Hematopoietic multipotent progenitor cell treated with erythropoietin and hydrocortisone succinate and interleukin-3 and kit ligand, for 4 days (in vitro differentiated cells): ENCODE measurements at places on chromosomes 5 and 9.
A peak's percentile ranks its signal among the peaks of the same experiment; 100 is the strongest.

DNA sequence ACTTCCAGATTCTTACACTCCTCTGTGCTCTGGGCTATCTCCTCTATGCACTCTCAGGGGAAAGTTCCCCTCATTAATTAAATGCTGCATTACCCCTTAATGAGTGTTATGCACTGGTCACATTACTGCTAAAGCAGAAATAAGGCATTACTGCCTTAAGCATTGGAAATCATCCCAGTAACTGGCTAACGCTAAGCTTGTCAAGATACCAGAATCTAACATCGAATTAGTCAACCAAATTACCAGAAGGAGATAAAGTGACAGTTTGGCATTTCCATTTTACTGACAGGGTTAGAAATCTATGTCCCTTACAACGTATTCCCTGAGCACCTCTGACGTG lies 69.5 kb upstream of the FAM169A start:
- no peak for DNase-seq

GRCh38 chr5:80479713-80480112 lies 8.2 kb upstream of the FAM151B start:
- no peak for DNase-seq

- DNase-seq: no peak
Measured at GRCh38 chr9:133971121-133971951, 20.8 kb downstream of the VAV2 start.

GRCh38 chr9:135514342-135515082 lies 6.7 kb upstream of the LCN1 start:
- no peak for DNase-seq

DNA sequence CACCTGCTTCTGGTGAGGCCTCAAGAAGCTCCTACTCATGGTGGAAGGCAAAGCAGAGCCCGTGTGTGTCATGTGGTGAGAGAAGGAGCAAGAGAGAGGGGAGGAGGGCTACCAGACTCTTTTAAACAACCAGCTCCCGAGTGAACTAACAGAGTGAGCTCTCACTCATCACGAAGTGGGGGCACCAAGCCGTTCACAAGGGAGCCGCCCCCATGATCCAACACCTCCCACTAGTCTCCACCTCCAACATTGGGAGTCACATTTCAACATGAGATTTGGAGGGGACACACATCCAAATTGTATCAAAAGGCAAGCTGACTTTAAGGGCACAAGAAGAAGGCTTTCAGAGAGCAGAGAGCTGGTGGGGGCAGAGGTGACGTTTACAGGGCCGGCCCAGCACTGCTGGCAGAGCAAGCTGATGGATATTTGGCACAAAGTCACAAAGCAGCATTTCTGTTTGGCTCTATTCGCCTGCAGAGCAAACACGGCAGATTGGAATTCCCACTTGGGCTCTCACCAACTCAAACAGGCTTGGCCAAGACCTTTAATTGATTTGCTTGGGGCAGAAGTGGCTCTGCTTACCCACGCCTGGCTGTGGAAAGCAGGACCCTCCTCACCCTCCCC lies 20.0 kb downstream of the PITX1 start:
- DNase-seq: no peak

DNA sequence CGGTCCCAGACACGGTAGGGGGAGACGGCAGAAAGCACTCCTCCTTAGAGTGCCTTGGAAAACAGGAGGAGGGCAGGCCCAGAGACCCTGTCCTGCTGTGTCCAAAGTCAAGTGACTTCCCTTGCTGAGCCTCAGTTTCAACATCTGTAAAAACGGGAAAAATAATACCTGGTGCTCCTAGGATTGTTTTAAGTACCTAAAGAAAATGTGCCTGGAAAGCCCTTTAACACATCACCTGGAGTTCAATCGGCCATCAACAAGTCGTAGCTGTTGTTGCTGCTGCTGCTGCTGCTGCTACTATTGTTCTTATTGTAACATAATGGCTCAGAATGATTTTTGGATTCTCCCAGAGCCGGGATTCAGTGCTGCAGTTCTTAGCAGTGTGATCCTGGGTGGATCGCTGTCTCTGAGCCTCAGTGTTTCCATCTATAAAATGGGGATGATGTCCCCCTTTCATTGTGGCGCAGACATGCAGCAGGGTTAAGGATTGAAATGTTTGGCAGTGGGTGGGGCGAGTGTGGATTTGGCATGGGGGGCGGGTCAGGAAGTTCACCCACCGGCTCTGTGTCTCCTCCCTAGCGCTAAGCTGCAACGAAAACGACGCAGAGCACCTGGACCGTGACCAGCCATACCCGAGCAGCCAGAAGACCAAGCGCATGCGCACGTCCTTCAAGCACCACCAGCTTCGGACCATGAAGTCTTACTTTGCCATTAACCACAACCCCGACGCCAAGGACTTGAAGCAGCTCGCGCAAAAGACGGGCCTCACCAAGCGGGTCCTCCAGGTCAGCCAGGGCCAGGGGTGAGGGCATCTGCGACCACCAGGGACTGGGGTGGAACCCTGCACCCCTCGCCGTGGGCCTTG lies 9.2 kb downstream of the LHX2 start:
- no peak for DNase-seq

GRCh38 chr5:367358-368130 lies 46.0 kb downstream of the AHRR start:
- DNase-seq: no peak

GRCh38 chr9:14170392-14170931 lies 143.5 kb downstream of the NFIB start:
- DNase-seq: no peak

DNA sequence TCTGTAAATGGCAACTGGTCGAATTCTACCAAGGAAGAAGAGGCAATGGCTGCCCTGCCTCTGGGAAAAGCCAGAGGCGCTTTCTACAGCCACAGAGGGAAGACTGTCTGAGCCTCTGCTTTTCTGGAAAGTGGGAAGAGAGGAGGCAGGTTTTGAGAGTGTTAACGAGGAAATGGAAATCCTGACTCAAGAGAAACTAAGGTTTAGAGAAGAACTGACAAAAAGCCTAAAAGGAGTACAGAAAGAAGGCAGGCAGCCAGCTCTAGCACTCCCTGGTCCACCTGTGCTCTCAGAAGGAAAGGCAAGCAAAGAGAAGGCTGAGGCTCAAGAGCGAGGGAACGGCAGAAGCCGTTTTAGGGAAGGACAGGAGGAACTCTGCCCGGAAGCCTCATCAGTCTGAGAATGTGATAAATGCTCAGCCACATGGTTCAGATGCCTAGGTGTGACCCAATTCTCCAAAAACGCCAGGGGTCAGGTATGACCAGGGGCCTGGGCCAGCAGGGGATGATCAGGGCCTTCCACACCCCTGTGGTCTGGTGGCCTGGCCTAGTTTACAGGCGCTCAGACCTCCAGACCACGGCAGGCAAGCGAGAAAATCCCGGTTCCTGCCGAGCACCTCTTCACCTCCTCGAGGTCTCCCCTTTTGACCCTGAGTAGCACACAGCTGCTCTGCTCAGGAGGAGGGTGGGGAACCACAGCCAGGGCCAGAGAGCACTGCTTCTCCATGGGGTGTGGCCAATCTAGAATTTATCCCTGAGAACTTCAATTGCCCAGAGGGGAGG lies 79.9 kb upstream of the FBXW11 start:
- no peak for DNase-seq

- no peak for DNase-seq
Measured at GRCh38 chr5:17697671-17698070, 63.4 kb downstream of the TAF11L14 start.

DNA sequence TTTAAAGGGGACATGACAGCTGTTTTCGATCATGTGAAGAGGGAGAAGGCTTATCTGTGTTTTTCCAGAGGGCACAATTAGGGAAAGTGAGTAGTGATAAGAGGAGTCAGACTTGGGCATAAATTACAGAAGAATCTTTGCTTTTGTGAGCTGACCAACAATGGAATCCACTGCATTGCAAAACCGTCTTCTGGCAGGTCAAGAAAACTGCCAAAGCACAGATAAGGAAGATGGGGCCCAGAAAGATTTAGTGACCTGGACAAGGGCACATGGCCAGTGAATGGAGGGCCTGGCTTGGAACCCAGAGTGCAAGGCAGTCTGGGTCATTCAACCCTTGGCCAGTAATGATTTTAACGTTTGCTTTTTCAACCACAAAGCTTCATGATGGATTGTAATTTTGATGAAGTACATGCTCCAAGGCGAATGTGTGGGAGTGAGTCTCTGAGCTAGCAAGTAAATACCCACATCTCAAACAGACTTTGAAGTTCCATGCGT lies 153.2 kb upstream of the MAST4 start:
- DNase-seq: no peak

DNA sequence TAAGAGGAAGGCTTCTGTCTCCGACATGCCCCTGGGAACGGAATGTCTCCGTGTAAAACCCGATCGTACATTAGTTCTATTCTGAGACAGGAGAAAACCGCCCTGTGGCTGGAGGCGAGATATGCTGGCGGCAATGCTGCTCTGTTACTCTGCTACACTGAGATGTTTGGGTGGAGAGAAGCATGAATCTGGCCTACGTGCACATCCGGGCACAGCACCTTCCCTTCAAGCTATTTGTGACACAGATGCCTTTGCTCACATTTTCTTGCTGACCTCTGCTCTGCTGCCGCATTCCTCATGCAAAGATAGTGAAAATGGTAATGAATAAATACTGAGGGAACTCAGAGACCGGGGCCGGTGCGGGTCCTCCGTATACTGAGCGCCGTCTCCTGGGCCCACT lies 2.2 kb upstream of the DPP7 start:
- DNase-seq: no peak

GRCh38 chr5:8848997-8849594 lies 696.8 kb downstream of the SEMA5A start:
- DNase-seq: no peak

GRCh38 chr5:58773744-58774441 lies 191.0 kb downstream of the RAB3C start:
- no peak for DNase-seq

- DNase-seq: no peak
Measured at GRCh38 chr9:107228496-107229039, 54.5 kb upstream of the RAD23B start.

DNA sequence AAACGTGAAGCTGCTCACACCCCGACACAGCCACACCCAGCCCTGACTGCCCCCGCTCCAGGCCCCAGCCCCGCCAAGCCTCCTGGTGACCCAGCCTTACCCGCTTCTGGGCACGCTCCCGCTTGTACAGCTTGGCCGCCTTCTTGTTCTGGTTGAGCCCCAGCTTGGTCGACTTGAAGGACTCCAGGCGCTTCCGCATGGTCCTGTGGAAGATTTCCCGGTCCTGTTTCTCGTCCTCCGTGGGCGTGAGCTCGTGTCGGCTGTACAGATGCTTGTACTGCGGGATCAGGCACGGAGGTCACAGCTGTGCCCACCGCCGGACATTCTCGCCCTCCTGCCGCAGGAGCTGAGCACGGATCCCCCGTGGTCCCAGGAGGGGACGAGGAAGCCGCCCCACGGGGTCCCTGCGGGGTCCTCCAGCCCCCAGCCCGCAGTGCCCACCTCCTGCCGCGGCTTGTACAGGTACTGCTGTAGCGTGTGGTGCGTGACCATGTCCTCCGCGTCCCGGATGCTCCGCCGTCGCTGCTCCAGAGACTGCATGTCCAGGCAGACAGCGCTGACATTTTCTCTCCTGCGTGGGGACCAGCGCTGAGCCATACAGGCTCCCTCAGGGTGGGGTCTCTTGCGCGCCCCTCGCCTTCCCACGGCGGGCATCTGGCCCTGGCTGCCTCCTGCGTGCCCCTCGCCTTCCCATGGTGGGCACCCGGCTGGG lies 33.3 kb downstream of the EXOC3 start:
- no peak for DNase-seq

DNA sequence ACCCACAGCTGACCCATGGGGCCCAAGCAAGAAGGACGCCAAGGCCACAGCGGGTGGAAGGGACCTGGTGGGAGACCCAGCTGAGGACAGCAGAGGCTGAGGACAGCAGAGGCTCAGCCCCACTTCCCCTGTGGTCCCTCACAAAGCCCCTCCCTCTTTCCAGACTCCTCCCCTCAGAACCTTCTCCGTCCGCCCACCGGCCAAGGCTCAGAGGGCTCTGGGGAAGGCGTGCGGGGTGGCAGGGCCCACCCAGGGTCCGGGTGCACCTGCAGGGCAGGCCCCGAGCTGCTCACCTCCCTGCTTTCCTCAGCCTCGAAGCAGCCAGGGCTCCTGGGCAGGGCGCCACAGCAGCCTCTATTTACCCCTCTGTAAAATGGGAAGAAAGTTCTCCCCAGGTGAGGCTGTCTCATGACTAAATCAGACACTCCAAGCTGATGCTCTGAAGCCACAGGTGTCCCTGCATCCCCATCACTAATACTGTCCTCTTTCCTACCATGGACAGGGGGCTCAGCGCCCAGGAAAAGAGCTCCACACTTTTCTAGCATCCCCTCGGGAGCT lies 137.9 kb upstream of the PPP1R26 start:
- DNase-seq: no peak

DNA sequence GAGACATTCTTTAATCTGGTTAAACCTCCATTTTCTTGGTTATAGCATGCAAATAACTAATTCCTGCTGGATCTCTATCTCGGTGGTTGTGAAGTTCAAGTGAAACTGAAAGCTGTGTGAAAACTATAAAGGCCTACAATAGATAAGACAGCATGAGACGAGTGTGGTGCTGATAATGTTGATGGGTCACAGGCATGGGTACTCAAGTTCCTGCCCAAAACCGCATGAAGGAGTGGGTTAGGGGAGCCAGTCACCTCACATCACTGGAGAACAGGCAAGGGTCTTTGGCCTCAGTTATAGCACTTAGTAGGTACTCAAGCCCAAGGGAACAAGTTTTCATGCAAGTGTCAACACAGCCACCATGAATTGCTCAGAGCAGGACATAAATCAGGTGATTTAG lies 16.7 kb downstream of the HMHB1 start:
- peak; percentile 84 for DNase-seq

GRCh38 chr5:103259705-103260355 lies 1.3 kb downstream of the MACIR start:
- DNase-seq: no peak

GRCh38 chr5:117681431-117682254 lies 1107.0 kb upstream of the SEMA6A start:
- no peak for DNase-seq

GRCh38 chr5:69083412-69083811 lies 10.4 kb upstream of the SLC30A5 start:
- peak; percentile 55 for DNase-seq

- no peak for DNase-seq
Measured at GRCh38 chr5:67900514-67900913, 315.0 kb upstream of the PIK3R1 start.
